ENCODE measurements at places on chromosomes 5 and 9.

DNA sequence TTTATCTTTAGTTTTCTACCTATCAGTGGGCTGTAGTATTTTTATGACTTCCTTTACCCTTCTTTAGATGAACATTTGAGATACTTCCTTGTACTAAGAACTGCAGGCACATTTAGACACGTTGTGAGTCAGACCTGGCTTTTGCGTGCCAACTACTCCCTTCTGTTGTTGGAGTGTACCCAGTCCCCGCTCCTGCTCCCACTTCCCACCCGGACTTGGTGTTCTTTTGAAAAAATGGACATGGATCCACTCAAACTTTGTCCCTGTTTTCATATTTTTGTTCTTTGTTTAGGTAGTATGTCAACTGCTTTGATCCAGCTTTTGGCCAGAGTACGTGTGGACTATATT lies 60.7 kb downstream of the PARP8 start:
- DNase-seq = no peak

GRCh38 chr9:38082446-38083287 lies 13.6 kb upstream of the SHB start:
- no peak for DNase-seq

GRCh38 chr9:89810431-89810830 lies 205.6 kb downstream of the GADD45G start:
- DNase-seq = no peak

DNA sequence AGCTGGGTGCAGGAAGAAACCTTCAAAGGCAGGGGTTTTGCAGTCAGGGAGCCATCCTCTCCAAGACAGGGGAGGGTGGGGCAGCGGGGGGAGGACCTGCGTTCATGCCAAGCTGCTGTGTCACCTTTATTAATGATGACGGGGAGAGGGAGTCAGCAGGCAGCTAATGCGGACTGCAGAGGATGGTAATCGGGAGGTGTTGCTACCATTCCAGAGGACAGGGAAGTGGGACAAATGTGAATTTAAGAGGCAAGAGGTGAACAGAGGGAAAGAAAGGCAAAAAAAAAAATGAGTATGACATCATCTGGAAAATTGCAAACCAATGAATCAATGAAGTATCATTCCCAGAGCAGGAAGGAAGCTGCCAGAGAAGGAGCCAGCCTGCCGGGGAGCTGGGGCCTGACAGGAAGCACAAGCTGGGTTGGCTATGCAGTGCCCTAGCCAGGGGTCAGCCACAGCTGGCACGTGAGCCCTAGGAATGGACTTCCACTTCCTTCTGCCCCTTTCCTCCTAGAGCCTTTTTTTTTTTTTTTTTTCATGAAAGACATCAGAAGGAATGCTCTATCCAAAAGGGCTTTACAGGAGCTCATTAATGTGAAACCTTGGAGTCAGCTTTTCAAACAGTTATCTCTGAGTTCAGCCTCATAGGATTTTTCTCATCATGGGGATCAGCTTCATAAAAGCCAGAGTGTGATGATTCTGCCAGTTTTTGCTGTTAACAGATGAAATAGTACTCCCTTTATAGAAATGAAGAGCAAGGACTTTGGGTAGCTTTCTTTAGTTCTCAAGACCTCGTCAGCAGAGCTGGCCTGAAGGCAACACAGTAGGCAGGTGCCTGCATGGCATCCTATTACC lies 9.2 kb downstream of the INSYN2B start:
- no peak for DNase-seq

DNA sequence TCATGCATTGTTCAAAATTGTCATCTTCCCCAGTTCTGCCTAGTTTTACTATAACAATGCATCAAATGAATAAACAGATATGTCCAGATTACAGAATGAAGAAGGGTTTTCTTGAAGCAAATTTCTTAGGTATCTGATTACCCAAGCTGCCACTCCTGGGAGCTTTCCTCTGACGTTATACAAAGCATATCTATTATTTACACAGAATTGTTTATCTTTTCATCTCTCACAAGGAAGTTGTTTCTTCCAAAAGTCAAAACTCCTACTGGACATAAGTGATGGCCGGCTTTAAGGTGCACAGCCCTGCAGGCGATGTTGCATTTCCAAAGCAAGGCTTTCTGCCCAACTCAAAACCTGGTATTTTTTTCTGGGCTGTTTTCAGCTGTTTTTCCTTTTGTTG lies 73.4 kb upstream of the ANKH start:
- no peak for DNase-seq

GRCh38 chr9:90523958-90524357 lies 118.7 kb downstream of the DIRAS2 start:
- no peak for DNase-seq

GRCh38 chr9:16281707-16282106 lies 588.8 kb downstream of the BNC2 start:
- DNase-seq = no peak

GRCh38 chr5:123344816-123345426 lies 78.3 kb downstream of the CEP120 start:
- DNase-seq = no peak

DNA sequence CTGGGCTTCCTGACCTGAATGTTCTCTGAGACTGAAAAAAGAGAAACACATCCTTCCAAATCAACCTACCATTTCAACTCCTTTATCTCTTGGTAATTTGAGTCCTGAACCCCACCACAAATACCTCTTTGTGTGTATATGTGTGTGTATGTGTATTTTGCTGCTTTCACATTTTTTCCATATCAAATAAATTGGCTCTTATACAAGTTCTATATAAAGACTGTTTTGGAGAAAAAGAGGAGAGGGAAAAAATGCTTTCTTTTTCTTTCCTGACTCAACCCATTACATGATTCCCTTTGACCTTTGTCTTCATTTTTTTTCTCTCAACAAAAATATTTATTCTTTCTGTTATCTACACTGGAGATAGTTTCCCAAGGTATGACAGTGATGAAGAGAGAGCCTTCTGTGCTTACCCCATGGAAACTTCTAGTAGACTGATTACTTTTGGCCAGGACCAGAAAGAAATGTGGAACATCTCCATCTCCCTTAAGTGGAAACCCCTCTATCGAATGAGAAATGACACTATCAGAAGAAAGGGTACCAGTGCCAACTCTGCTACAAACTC lies 85.3 kb downstream of the PAPPA start:
- DNase-seq = no peak

- no peak for DNase-seq
Measured at GRCh38 chr5:82413302-82414040, 135.3 kb upstream of the RPS23 start.

DNA sequence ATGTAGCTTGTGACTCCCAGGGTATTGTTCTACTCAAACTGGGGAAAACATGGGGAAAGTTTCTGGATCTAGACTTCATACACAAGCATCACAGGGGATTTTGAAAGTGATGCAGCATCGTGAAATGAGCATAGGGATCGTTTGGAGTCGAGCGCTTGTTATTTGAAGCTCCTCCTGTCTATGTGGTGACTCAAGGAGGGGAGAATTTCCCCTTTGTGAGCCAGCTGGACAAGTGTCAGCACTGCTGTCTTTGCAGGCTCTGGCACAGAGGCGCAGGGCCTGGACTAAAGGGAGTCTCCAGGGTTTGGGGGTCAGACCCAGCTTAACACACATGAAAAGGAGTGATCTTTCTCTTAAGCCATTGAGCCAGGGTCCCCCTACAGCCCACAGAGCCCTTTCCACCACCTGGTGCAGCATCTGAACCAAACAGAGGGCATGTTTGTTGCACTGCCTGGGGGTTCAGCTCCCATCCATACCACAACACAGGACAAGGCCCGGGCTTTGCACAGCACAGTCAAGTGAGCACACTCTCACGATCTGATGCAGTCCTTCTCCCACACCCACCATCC lies 51.0 kb downstream of the IRF1 start:
- no peak for DNase-seq
